ENCODE measurements at places on chromosomes 7 and 10.
A peak's percentile ranks its signal among the peaks of the same experiment; 100 is the strongest.

GRCh38 chr10:51510231-51510630 lies 189.2 kb downstream of the CSTF2T start:
- DNase-seq, result no peak

GRCh38 chr10:85145966-85146365 lies 817.6 kb downstream of the CCSER2 start:
- DNase-seq, result no peak

DNA sequence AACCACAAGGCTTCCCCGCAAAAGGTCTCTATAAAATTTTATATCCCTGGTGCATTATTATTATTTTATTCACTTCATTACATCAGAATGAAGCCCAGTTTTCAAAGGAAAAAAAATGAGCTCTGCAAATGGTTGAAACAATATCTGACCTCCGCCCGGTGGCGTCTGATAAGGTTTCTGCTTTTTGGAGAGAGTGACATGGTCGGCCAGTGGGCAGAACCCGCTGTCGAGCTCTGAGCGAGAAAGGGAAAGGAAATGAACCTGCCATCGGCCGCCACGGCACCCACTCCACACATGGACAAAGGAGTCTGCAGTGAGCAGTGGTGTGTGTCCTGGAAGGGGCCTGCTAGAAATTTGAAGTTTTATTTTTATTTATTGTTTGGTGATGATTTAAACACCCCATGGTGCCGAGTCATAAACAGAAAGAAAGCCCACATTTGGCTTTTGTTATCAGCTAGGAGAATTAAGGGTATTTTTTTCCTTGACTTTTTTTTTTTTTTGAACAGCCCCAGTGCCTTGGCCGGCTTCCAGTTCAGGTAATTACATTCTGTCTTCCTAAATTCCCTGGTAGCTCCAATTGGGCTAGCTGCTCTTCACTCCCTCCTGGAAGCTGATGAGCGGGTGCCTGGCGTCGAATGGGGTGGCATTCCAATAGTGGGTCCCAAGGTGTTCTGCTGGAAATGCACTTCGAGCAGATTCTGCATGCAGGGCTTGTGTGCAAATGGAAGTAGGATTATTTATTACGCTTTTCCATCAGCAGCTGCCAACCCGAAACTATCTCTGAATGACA lies 149.4 kb upstream of the MKI67 start:
- DNase-seq, result no peak

GRCh38 chr7:78018641-78019446 lies 220.3 kb downstream of the PHTF2 start:
- no peak for DNase-seq

DNA sequence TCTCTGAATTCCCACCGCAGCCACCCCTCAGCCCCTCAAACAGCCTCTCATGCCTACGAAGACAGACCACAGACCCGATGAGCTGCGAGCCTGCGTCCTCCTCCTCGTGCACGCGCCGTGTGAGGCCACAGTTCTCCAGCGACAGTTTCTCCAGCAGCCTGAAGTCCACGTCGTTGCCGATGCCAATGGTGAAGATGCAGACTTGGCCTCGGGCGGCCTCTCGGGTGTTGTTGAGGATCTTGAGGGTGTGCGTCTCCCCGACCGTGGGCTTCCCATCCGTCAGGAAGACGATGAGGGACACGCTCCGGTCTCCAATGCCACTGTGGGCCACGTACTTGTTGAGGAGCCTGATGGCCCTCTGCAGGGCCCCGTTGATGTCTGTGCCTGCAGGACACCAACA lies 87.1 kb downstream of the ITIH5 start:
- DNase-seq, result no peak

- peak; percentile 24 for DNase-seq
Measured at GRCh38 chr7:1368682-1369571, 90.3 kb downstream of the MICALL2 start.

GRCh38 chr10:97066877-97067555 lies 118.7 kb downstream of the SLIT1 start:
- DNase-seq, result no peak

- no peak for DNase-seq
Measured at GRCh38 chr7:80275192-80275605, 140.6 kb downstream of the GNAI1 start.

- DNase-seq, result no peak
Measured at GRCh38 chr7:157073335-157073734, 62.9 kb upstream of the MNX1 start.

GRCh38 chr10:24721229-24722106 lies 2.2 kb downstream of the ARHGAP21 start:
- DNase-seq, result no peak

DNA sequence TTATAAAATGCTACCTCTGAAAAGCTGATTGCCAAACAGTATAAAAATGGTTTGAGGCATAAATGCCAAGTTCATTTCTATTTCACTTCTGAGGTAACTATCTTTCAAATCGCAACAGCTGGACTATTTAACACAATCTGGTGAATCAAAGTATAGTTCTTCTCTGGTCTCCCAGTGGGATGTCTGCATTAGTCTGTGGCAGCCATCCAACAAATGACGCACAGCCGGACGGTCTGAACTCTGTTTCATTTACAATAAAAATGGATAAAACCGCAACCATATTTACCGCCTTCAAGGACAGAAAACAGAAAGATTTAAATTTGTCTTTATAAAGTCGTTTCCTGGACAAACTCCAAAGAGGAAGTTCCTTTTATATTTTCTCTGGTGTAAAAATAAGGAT lies 41.9 kb downstream of the ENO4 start:
- DNase-seq, result no peak

- no peak for DNase-seq
Measured at GRCh38 chr7:82167558-82168314, 275.8 kb downstream of the CACNA2D1 start.

DNA sequence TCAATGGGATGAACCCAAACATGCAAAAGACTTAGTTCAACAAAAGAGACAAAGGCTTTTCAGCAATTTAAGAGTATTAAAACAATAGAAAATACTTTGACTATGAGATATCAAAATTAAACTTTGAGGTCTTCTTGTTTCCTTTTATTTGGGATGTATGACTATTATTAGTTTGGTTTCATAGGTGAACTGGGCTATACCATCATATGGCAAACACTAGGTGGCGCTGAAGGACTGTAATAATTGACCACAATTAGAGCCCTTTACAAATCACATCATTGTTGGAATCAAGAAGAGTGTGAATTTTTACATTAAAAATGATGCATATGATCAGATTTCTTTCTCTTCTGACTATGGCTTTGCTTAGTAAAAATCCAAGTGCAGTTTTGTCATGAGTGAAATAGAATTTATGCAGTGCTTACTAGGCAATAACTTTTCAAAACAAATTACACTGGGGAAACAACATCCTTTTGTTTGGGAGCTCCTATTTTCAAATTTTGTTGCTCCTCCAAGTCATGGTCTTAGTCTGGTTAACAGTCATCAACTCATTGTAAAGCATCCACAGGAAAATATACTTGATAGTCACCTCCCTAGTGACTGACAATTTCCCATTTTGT lies 14.7 kb upstream of the NXPH1 start:
- peak; percentile 61 for DNase-seq

DNA sequence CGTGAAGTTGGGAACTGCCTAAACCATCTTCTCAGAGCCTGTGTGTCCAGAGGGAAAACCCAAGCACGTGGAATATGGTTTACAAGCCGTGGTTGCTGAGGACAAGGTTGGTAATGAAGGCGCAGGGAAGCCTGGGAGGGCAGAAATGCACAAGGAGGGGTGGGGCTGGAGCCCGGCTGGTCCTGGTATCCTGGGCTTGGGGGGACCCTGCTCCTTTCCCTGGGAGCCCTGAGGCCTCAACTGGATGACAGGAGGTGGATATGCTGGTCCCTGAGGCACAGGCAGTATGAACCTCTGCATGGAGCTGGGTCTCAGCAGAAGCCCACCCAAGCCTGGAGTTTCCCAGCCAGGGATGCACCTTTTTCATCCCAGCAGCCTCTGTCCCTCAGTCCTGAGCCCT lies 80.3 kb upstream of the RET start:
- DNase-seq, result no peak

GRCh38 chr10:133143200-133143533 lies 16.9 kb upstream of the KNDC1 start:
- no peak for DNase-seq

GRCh38 chr7:154892459-154892858 lies 110.5 kb downstream of the PAXIP1 start:
- no peak for DNase-seq

DNA sequence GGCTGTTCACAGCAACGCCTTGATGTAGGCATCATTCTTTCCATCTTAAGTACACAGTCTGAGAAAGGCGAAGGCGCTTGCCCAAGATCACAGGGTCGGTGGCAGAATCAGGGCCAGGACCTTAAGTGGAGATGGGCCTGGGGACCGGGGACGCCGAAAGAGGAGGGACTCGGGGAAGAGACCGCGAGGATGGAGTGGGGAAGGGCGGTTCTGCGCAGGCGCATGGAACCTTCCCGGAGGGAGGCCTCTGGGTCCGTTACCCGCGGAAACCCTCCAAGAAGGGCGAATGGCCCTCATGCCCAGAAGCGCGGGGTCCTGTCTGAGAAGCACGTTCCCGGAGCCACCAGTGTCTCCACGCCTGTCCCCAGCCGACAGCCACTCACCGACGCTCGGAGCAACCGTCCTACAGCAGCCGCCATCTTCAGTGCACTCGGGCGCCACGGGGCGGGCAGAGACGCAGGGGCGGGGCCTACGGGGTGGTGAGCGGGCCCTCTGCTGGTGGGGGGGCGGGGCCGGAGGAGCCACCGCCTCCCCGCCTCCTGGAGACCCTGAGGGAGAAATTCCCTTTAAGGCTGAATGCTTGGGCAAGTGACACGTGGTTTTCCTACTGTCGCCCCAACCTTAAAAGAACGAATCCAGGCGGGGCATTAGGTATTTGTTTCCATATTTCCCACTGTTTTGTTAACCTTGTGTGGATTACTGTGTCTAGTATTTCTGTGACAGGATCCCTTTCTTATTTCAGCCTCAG lies at the start of gene PRDX3:
Gene PRDX3 (minus strand): TSS at position 441 of the 748 bp plus-strand sequence. CDS start 22 bp downstream, at position 419.
- DNase-seq, result peak; percentile 94

GRCh38 chr10:16231176-16231575 lies 205.6 kb upstream of the PTER start:
- no peak for DNase-seq

DNA sequence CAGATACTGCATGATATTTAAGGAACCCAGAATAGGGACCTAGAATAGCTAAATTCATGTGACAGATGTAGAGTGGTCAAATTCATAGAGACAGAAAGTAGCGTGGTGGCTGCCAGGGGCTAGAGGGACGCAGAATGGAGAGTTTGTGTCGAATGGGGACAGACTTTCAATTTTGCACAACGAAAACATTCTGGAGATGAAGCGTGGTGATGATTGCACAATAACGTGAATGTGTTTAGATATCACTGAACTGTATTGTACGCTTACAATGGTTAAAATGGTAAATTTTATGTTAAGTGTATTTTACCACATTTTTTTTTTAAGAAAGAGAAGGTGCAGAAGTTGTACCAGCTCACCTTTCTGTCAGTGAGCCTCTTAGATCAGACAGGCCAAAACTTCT lies 137.8 kb upstream of the TNS3 start:
- no peak for DNase-seq

DNA sequence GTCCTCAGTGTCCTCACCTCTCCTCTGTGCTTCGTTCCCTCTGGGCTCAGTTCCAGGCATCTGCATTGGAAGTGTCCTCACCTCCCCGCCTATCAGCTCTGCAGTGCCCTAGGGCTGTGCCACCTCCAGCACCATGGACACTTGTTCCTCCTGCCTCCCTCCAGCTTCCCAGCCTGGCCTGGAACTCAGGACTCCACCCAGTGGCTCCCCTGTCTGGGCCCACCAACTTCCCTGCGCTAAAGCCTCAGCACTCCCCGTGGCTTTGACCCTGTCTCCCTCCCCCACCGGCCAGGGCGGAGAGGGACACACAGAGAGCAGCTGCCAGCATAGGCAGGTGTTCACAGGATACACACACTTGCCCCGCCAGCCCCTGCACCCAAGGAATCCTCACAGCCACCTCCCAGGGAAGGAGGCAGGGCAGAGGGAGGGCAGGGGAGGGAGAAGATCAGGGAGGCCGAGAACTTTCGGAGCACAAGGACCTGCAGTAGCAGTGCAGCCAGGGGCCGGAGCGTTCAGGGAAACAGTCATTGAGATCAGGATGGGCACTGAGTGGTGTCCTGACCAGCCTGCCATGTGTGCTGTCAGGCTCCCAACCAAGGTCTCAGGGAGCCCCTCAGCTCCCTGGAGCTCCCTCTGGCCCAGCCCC lies 31.3 kb downstream of the ANXA8 start:
- no peak for DNase-seq

- DNase-seq, result no peak
Measured at GRCh38 chr10:106387063-106387462, 777.4 kb downstream of the SORCS1 start.

GRCh38 chr7:2515424-2516193 lies 4.0 kb upstream of the LFNG start:
- DNase-seq, result no peak

DNA sequence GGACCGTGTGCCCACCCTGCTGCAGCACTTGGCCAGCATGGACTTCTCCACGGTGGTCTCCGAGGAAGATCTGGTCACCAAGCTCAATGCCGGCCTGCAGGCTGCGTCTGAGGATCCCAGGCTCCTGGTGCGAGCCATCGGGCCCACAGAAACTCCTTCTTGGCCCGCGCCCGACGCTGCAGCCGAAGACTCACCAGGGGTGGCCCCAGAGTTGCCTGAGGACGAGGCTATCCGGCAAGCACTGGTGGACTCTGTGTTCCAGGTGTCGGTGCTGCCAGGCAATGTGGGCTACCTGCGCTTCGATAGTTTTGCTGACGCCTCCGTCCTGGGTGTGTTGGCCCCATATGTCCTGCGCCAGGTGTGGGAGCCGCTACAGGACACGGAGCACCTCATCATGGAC lies 1.4 kb downstream of the RBP3 start:
- no peak for DNase-seq

- no peak for DNase-seq
Measured at GRCh38 chr10:23370106-23370505, 25.5 kb upstream of the C10orf67 start.

DNA sequence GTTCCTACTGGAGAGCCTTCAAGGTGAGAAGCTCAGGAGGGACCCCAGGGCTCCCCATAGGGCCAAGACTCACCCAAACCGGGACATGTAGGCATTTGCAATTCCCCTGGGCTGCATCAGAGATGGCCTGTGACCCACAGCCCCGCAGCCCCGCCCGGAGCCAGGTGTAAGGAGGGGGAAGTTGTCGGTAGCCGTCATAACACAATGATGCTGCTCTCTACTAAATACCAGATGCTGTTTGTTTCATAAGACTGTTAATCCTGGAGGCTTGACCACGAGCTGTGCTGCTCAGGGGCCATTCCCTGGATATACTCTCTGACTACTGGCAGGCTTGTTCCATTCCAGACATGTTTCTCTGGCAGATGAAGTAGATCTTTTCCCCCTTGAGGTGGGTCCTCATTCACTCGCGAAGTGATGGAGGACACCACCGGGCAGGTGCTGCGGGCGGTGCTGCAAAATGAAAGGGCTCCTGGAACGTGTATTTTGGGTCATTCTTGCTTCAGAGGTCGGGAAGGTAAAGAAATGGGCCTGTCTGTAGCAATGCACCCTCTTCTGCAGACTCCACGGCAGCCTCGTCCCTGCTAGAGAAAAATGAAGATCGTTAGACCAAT lies 61.1 kb downstream of the MKI67 start:
- DNase-seq, result no peak
